ENCODE measurements at places on chromosomes 16 and 17. TPM values are rescaled to one million over a fixed set of nuclear protein-coding genes. Genes with fewer than 3 reads are reported as not detected.
A peak's percentile ranks its signal among the peaks of the same experiment; 100 is the strongest.

DNA sequence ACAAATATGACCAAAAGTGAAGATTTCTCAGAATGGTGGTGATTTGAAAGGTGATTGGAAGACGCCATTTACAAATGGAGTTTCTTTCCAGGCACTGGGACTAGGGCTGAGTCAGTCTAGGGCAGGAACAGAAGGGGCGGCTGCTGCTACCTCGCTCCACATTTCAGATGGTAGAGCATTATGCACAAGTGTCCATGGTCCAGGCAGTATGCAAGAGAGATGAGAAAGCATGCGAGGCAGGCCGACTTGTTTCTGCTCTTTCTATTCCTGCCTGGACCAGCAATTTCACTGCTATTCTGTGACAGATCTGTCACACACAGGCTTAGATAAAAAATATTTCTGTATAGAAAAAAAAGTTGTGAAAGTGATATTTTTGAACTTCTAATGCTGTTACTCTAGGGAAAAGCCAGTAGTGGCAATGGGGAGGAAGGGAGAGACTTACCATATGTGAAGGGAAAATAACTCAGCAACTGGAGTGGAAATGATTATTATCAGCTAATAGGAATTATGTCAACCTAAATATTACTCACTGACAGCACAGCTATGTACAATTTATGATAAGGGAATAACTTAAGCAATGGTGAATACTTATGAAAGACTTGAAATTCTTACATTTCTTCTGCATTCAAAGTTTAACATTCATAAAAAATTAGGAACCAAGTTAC is 134.7 kb upstream of the NETO2 start:
- DNase-seq: no peak

DNA sequence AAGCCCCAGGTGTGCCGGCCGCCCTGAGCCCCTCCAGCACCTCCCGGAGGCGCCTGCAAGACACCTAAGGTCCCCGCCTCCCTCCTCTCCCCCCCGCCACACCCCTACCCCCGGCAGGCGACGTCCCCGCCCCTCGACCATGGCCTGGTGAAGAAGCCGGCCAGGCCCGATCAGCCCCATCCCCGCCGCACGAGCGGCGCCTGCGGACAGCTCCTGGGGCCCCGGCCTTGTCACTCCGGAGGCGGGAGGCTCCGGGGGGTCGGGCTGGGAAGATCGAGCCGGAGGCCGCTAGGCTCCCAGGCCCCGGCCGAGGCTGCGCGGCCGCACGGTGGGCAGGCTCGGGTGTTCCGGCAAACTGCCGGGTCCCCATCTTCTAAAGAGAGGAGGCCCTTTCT is 405 bp upstream of the ACE start:
- no peak for DNase-seq

DNA sequence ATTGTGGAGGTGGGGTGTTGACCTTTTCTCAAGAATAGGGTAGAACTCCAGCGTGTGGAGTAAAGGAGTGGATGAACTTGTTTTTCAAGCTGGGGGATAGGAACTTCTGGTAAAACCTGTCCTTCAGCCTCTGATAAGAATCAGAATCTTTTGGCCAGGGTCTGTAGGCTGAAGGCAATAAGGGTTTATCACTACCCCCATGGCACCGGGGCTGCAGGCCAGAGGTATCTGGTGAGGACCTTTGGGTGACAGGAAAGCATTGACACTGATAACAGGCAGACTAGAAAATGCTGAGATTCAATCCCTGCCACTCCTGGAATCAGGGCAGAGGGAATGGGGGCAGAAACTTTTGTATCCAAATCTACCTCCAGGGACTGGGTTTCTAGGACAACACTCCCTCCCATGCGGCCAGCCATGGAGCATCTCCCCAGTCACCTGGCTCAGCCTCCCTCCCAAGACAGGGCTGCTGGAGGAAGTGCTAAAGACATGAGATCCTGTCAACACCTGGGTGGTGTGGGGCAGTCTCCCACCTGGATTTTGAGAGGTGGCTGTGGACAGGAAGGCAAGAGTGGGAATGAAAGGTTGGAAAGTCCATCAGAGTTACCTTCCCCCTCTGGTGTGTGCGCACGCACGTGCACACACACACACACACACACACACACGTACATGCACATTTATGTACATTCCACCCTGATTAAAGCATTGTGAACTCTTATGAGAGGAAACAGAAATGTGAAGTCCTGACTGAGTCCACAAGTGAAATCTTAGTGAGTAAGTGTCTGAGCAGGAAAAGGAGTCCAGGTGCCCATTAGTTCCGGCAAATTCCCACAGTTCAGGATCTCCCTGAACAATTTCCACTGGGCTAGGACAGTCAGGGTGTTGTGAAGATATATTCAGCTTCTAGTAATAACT is 53.1 kb upstream of the MARCHF10 start:
- DNase-seq: no peak

GRCh38 chr17:6306820-6307219 is 128.1 kb downstream of the AIPL1 start:
- no peak for DNase-seq

DNA sequence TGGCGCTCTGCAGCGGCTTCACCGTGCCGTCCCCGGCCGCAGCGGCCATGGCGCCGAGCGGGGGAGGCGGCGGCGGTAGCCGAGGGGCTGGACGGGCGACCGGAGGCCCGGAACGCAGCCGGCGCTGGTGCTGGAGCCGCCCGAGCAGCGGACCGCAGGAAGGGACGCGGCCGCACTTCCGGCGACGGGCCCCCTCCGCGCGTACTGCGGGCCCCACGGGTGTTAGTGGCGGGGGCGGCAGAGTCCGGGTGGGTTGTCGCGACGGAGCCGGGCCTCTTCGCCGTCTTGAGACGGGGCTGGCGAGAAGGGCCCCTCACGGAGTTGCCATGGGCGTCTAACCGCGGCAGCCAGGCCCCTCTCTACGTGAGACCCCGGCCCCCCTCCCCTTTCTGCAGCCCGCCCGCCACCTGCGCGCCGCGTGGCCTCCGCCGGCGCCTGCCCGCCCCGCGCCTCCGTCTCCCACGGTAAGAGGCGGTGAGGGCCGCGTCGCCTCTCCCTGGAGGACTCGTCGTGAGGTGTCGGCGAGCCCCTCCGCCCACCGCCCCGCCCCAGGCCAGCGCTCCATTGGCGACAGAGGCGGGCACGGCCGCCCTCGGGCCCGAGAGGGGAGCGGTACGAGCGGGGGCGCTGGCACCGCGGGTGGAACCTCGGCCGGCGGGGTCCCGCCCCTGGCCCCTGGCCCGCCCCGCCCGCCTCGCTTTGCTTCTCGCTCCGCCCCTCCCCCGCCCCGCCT is at the start of the genes VPS9D1 and ZNF276:
VPS9D1 (minus strand) TSS at position 86 of the 733 bp plus-strand sequence; CDS start at position 49, 37 bp downstream.
ZNF276 (plus strand) TSS at position 725 of the 733 bp plus-strand sequence. CDS start 104 bp downstream, outside the sequence.
- DNase-seq: peak; percentile 84

DNA sequence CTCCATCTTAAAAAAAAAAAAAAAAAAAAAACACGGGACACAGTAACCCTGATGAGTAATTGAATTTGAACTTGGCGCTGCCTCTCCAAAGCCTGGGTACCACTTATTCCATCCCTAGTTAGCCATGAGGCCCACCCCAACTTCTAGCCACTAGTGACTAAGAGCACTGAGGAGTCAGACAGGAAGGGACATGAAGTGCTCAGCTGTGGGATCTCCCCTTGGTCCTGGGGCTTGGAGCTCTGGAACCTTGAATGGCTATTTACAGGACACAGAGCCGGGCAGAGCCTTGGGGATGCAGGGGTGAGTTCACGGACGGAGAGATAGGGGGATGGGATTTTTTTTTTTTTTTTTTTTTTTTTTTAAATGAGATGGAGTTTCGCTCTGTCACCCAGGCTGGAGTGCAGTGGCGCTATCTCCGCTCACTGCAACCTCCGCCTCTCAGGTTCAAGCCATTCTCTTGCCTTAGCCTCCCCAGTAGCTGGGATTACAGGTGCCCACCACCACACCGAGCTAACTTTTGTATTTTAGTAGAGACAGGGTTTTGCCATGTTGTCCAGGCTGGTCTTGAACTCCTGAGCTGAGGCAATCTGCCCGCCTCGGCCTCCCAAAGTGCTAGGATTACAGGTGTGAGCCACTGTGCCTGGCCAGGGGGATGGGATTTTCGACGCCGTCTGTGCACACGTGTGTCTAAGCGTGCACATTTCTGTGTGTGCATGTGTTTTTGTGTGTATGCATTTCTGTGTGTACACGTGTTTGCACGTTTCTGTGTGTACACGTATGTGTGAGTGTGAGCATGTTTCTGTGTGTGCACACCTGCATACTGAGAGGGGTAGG is 20.4 kb upstream of the CIBAR2 start:
- no peak for DNase-seq

DNA sequence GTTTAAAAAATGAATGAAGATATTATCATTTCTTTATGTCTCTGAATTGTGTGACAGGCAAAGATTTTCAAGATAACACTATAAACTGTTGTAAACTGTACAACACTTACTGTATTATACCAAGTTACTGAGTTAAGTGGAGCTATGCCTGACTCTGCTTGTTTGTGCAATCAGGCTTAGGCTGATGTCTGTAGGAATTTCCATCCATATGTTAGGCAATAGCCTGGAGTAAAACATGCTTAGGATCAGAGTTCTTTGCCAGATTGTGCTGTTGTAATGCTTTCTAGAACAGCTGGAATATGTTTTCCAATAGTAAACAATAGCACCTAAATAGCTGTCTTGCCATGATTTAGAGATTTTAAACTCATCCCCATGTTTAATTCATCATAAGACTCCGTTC is 1496.7 kb downstream of the CDH11 start:
- DNase-seq: no peak

DNA sequence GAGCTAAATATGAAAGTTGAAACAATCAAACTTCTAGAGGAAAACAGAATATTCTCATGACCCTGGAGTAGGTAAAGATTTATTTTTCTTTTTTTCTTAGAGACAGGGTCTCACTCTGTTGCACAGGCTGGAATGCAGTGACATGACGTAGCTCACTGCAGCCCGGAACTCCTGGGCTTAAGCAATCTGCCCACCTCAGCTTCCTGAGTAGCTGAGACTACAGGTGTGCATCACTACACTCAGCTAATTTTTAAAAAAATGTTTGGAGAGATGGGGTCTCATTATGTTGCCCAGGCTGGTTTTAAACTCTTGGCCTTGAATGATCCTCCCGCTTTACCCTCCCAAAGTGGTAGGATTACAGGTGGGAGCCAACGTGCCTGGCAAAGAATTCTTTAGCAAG is 15.5 kb downstream of the IKZF3 start:
- no peak for DNase-seq

DNA sequence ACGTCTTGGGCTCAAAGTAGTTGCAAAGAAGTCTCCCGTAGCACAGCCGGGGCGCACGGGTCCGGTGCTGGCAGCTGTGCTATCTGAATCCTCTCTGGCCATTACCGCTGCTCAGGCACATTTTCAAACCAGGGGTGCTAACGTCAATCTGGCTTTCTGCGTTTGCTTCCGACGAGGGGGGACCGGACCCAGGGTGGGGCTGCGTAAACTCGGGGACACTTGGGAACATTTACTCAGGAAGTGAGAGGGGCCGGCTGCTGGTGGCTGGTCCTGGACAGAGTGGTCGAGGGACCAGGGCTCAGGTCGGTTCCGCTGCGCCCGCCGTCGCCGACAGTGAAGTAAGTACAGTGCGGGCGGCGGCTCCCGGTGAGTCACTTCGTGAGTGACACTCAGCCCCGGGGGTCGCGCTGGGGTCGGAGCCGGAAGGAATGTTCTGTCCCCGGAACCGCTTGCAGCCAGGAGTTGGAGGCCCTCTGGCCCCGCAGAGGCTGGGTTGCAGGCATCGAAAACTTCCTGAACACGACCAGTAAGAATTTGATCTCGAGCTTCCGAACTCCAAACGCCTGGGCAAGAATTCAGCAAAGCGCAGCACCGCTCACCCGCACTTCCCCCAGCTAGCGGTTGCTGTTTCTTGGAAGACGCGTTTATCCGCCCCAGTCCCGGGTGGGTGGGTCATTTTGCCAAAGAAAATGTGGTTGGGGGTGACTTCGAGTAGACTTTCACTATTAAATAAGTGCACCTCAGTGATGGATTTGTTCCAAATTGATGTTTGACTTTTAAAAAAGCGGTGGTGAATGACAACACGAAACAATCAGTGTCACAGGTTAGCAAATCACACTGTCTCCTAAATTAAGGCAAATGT is 1.4 kb upstream of the HS3ST3B1 start:
- no peak for DNase-seq

DNA sequence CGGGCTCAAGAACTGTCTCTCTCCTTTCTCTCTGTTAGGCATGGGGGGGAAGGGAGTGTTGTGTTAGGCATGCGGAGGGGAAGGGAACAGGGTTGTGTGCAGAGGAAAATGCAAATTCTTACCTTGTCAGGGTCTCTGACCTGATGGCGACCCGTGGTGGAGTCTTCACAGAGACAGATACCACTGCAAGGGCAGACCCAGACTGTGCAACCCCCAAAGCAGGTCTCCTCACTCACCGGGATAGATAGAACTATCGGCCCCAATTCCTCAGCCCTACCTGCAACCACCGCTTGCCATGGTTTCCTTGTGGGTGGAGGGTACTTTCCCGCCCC is 9.6 kb upstream of the MPP2 start:
- DNase-seq: no peak

DNA sequence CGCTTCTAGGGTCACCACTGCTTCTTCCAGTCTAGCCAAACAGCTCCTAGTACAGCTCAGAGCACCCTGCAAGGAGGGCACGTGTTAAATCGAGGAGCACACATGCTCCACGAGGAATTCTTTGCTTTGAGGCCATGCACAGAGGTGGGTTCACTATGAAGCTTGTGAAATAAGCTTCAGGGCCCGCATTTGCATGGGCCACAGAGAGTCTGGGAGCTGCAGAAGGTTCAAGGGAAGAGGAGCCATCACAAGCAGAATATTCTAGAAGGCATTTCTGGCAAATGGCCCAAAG is 55.3 kb downstream of the MYH13 start:
- DNase-seq: no peak

DNA sequence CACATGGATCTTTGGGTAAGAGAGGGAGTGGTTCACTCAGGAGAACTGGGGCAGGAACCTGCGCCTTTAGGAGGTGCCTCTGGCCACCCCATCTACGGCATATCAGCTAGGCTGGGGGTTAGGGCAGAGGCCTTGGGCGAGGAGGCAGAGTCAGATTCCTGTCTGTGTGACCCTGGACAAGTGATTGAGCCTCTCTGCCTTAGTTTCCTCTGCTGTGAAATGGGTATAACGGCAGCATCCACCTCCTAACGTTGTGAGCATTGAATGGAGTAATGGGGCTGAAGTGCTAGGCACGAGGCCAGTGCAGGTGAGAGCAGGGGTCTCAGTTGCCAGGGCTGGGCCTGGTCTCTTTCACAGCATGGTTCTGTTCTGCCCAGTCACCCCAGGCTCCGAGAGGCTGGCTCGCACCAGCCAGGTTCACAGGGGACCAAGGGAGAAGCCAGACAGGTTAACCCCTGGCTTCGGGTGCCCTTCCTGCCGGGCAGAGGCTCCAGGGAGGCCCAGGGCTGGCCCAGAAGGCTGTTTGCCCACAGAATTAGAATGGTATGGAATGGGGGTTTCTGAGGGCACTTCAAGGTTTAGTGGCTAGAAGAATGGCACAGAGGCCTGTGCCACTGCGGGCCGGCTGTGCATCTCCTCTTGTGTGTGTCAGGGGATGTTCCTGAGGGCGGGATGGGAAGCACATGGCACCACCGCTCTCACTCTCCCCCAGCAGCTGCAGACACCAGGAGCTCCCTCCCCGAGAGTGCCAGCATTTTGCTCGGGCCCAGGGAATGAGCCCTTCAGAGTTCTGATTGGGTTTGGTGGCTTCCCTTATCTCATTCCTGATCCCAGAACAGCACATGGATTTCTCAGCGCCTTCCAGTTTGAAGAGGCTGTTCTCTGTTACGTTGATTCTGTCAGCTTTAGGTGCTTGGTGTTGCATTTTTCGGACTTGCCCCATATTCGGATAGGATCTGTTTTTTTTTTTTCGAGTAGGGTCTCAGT is 23.8 kb downstream of the UNC13D start:
- no peak for DNase-seq

- DNase-seq: peak; percentile 43
Observed at GRCh38 chr16:52069866-52070265, 477.1 kb downstream of the TOX3 start.

The KRT28 gene
- not detected for polyA plus RNA-seq

The TCAP gene
- polyA plus RNA-seq: 345 TPM

The MT1F gene
- polyA plus RNA-seq: 1.4 TPM

The SPOP gene
- 53.1 TPM for polyA plus RNA-seq

Measured in hindlimb muscle (tissue), 1 donor.